Mesendoderm (in vitro differentiated cells): ENCODE measurements at places on chromosomes 11 and 22.
A peak's percentile ranks its signal among the peaks of the same experiment; 100 is the strongest.

- H3K27ac ChIP-seq = no peak overlapping the region
- DNase-seq = no peak
- no peaks in the 10 kb centered on the region for H3K27me3 ChIP-seq
- no peak overlapping the region for H3K4me3 ChIP-seq
Measured at GRCh38 chr11:13329670-13330356, 52.2 kb downstream of the BMAL1 start.

GRCh38 chr11:82814379-82814778 lies 80.7 kb upstream of the FAM181B start:
- H3K4me1 ChIP-seq = peaks cover 2% of the 10 kb centered on the region
- H3K36me3 ChIP-seq = no peaks in the 10 kb centered on the region
- no peaks in the 10 kb centered on the region for H3K27me3 ChIP-seq

DNA sequence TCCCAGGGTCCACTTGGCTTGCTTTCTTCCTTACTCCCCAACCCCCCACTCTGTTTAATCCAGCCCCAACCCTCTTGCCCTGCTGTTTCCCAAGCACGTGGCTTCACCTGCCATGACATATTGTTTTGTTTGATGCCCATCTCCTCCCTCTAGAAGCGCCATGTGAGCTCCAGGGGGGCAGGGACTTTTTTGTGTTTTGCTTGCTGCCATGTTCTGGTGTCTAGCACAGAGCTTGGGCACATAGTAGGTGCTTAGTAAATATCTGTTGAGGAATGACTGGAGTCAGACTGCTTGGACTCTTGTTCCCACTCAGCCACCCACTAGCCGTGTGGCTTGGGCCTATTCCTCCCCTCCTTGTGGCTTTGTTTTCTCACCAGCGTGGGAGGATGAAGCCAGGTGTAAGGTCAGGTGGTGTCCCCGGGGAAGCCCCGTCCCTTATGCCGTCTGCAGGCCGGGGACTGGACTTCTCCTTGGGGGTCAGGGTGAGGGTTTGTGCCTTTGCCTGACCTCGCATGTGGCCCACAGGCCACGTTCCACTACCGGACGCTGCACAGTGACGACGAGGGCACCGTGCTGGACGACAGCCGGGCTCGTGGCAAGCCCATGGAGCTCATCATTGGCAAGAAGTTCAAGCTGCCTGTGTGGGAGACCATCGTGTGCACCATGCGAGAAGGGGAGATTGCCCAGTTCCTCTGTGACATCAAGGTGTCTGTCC lies 3.8 kb downstream of the AIP start:
- no peaks in the 10 kb centered on the region for H3K27me3 ChIP-seq
- no peak for DNase-seq
- H3K36me3 ChIP-seq = peaks cover 2% of the 10 kb centered on the region

DNA sequence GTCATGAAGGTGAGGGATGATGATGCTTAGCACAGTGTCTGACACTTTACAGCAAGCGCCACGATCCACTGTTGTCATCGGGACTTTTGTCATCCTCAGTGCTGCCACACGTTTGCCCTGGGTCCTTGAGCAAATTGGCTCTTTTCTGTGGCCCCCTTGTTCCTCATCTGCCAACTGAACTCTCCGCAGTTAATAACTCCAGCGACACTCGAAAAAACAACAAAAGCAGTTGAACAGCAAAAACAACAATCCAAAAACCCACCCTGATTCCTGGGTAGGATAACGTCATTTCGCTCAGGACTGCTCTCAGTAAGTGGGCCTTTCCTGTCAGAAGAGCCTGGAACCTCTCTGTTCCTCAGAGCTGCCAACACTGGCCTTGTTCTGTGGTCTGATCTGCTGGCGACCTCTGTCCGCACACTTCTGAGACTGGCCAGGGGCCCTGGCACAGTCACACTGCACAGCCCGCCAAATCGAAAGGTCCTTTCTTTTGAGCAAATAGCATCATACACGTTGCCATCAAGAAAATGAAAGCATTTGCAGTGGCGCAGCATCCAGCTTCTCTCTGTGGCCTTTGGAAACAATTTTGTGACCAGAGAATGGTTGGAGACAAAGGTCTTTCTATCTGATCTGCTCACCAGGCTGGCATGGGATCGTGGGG lies 79.9 kb upstream of the SYT13 start:
- no peaks in the 10 kb centered on the region for H3K27me3 ChIP-seq
- no peaks in the 10 kb centered on the region for H3K4me1 ChIP-seq
- DNase-seq = no peak
- no peak overlapping the region for H3K4me3 ChIP-seq
- H3K36me3 ChIP-seq = no peaks in the 10 kb centered on the region

DNA sequence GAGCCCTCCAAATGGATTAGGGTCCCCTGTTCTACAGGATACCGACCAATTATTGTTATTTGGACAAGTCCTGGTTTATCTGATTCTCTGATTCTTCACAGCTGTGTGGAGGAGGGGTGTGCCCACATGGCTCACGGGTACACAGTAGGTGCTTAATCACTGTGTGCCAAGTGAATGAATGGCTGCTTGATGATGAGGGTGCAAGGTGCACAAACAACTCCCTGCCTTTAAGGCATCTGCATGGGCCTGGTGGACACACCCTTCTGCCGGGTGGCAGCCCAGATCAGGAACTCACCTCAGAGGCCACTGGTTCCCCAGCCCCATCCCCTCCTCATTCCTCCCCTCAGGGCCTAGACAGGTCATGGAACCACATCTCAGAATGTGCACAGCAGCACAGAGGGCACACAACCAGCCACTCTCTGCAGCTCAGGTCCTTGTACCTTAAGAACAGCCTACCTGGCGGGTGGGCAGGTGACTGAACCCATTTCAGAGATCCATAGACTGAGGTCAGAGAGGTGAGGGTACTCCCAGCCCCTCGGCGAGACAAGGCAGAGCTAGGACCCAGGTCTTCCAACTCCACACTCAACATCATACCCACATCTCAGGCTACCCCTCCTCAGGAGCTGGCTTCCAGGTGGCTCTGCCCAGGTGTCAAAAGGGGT lies 50.3 kb downstream of the SHANK2 start:
- H3K4me3 ChIP-seq = no peak overlapping the region
- no peaks in the 10 kb centered on the region for H3K36me3 ChIP-seq
- H3K27me3 ChIP-seq = no peaks in the 10 kb centered on the region

- H3K27ac ChIP-seq = no peak overlapping the region
- no peaks in the 10 kb centered on the region for H3K27me3 ChIP-seq
- no peak for DNase-seq
- no peak overlapping the region for H3K4me3 ChIP-seq
- no peaks in the 10 kb centered on the region for H3K36me3 ChIP-seq
- peaks cover 6% of the 10 kb centered on the region for H3K4me1 ChIP-seq
Measured at GRCh38 chr11:48034926-48035871, 54.8 kb downstream of the PTPRJ start.

- H3K27ac ChIP-seq = no peak overlapping the region
- no peaks in the 10 kb centered on the region for H3K27me3 ChIP-seq
- H3K36me3 ChIP-seq = no peaks in the 10 kb centered on the region
Measured at GRCh38 chr11:13635804-13636203, 32.7 kb upstream of the FAR1 start.

- H3K4me1 ChIP-seq = no peaks in the 10 kb centered on the region
- H3K4me3 ChIP-seq = no peak overlapping the region
- no peak for DNase-seq
- no peaks in the 10 kb centered on the region for H3K36me3 ChIP-seq
Measured at GRCh38 chr11:59898046-59898445, 19.5 kb downstream of the OOSP3 start.

DNA sequence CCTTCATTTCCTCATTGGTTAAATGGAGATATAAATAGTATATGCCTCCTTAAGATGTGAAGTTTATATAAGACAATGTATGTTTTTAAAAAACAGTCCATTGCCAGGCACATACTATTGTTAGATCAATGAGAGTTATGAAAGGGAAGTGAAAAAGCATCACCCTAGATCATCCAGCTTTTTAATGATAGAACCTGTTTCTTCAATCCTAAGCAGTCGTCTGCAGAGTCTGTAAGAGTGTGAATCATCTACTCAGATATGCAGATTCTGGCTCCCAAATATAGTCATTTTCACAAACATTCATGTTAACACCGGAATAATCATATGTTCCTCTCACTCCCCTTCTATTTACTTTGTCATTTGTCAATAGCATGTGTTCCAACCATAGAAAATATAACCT lies 65.3 kb upstream of the SLN start:
- H3K27ac ChIP-seq = no peak overlapping the region
- DNase-seq = no peak
- no peaks in the 10 kb centered on the region for H3K27me3 ChIP-seq
- no peaks in the 10 kb centered on the region for H3K4me1 ChIP-seq

- DNase-seq = no peak
- H3K27ac ChIP-seq = no peak overlapping the region
- no peaks in the 10 kb centered on the region for H3K36me3 ChIP-seq
- no peaks in the 10 kb centered on the region for H3K4me1 ChIP-seq
Measured at GRCh38 chr11:15157181-15157580, 42.5 kb downstream of the INSC start.

DNA sequence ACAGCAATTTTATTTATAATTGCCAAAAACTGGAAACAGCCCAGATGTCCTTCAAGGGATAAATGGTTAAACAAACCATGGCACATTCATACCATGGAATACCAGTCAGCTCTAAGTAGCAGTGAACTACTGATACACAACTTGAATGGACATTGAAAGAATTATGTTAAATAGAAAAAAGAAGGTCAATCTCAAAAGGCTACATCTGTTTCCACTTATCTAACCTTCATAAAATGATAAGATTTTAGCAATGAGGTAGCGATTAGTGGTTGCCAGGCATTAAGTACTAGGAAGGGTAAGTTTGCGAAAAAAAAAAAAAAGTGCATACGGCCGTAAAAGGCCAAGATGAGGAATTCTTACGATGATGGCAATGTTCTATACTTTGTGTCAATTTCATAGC lies 738.7 kb upstream of the ANO3 start:
- H3K27me3 ChIP-seq = no peaks in the 10 kb centered on the region
- DNase-seq = no peak
- no peak overlapping the region for H3K27ac ChIP-seq
- no peaks in the 10 kb centered on the region for H3K36me3 ChIP-seq

GRCh38 chr11:56923116-56923515 lies 65.6 kb upstream of the OR5AK2 start:
- no peak overlapping the region for H3K27ac ChIP-seq
- no peak for DNase-seq
- no peaks in the 10 kb centered on the region for H3K4me1 ChIP-seq
- H3K27me3 ChIP-seq = no peaks in the 10 kb centered on the region
- no peaks in the 10 kb centered on the region for H3K36me3 ChIP-seq

DNA sequence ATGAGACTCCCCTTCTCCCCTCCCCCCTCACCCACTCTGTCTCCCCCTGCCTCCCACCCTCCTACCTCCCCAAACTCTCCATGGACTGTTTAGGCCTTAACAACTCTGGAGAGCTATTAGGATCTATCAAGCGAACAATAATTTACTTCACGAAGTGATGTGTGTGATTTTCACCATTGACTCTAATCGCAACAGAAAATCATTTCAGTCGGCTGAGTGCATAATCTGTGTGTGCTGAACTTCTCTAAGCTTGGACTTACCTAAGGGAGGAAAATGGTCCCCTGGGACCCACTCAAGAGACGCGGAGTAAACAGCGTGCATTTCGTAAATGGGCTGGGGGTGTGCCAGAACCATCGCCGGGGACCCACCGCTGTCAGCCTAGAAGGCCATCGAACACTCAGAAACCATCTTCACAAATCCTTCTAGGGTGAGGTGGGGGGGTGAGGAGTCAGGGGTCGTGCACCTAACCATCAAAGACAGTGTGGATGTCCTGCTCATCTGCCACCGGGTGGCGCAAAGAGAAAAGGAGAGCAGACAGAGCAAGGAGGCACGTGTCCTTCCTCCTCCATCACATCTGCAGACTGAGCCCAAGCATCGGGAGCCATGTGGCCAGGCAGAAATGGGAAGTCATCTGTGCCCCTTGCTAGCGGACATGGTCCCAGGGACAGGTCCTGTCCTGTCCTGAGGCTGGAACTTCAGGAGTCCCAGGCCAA lies 62.1 kb upstream of the NUP50 start:
- no peaks in the 10 kb centered on the region for H3K4me1 ChIP-seq
- no peak overlapping the region for H3K27ac ChIP-seq
- peak; percentile 83 for DNase-seq

GRCh38 chr11:46293641-46294103 lies 16.2 kb downstream of the CREB3L1 start:
- peaks cover 22% of the 10 kb centered on the region for H3K4me1 ChIP-seq
- no peaks in the 10 kb centered on the region for H3K36me3 ChIP-seq
- no peaks in the 10 kb centered on the region for H3K27me3 ChIP-seq
- H3K4me3 ChIP-seq = no peak overlapping the region
- no peak for DNase-seq

DNA sequence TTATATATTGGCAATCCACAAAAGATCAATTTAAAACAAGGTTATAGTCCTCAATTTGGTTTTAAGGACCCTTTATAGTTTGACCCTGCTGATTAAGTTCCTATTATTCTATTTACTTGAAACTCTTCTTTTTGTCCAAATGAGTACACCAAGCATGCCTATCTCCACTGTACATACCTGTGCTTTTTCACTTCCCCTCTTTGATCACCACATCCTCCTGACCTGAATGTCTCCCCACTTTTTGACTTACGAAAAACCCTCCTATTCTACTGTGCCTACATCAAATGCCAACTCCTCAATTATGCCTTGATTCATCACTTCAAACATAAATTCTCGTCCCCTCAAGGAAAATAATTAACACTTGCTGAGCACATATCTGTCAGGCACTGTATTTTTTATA lies 113.5 kb downstream of the SOX6 start:
- no peaks in the 10 kb centered on the region for H3K36me3 ChIP-seq
- no peak overlapping the region for H3K4me3 ChIP-seq
- DNase-seq = no peak
- no peaks in the 10 kb centered on the region for H3K27me3 ChIP-seq
- H3K27ac ChIP-seq = no peak overlapping the region

DNA sequence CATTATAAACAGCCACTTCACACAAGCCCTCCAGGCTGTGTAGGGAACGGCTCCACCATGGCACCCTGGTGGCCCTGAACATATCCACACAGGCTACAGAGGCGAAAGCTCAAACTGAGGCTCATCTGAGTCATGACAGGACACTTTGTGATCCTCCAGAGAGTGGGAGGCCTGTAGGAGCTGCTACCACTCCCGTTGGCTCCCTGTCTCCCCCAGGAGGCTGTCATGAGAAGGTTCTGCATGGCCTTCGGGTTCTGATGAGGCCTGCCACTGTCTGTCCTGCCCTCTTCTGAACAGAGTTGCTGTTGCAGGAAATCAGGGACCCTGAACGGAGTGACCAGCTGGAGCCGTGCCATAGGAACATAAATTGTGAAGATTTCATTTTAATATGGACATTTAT lies 23.8 kb upstream of the ALDH3B2 start:
- H3K27ac ChIP-seq = no peak overlapping the region
- H3K27me3 ChIP-seq = no peaks in the 10 kb centered on the region
- DNase-seq = peak; percentile 49
- H3K4me3 ChIP-seq = no peak overlapping the region
- H3K36me3 ChIP-seq = no peaks in the 10 kb centered on the region
- no peaks in the 10 kb centered on the region for H3K4me1 ChIP-seq
